ENCODE measurements at places on chromosomes 7 and 10.

DNA sequence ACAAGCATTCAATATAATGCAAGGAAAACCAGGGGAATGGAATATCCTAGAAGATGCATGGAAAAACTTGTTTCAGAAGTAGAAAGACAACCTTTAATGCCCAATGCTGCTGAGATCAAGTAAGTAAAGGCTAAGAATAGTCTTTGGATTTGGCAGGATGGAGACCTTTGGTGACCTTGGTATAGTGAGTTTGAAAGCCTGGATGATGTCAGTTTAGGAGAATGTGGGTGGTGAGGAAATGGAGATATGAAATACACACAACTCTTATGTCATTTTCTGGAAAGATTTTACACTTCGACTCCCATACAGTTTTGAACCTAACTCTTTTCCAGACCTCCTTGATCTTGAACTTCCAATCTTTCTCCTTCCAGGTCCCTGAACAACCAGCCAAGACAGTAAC, 185.7 kb downstream of the TFEC start:
- no peak for DNase-seq

- DNase-seq, result no peak
Measured at GRCh38 chr10:101367569-101368453, 13.8 kb downstream of the BTRC start.

- DNase-seq, result no peak
Measured at GRCh38 chr7:38306914-38307313, 33.5 kb upstream of the TARP start.

- peak; percentile 73 for DNase-seq
Measured at GRCh38 chr10:110498087-110498981, 627 bp downstream of the DUSP5 start.

DNA sequence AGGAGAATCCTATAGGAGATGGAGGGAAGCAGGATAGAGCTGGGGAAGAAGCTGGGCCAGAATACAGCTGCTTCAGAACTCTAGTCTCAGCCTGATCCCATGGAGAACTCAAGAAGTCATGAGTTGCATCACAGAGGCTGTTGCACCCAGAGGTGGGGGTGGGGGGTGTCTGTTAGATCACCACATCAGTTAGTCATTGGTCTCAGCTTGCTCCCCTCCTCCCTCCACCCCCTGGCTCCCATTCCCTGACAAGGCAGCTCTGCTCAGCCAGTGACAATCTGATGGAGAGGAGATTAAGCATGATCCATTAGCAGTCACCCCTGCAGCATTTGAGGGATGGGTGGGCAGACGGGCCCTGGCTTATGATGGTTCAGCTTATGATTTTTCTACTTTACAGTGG, 58.4 kb upstream of the FGL2 start:
- peak; percentile 58 for DNase-seq

DNA sequence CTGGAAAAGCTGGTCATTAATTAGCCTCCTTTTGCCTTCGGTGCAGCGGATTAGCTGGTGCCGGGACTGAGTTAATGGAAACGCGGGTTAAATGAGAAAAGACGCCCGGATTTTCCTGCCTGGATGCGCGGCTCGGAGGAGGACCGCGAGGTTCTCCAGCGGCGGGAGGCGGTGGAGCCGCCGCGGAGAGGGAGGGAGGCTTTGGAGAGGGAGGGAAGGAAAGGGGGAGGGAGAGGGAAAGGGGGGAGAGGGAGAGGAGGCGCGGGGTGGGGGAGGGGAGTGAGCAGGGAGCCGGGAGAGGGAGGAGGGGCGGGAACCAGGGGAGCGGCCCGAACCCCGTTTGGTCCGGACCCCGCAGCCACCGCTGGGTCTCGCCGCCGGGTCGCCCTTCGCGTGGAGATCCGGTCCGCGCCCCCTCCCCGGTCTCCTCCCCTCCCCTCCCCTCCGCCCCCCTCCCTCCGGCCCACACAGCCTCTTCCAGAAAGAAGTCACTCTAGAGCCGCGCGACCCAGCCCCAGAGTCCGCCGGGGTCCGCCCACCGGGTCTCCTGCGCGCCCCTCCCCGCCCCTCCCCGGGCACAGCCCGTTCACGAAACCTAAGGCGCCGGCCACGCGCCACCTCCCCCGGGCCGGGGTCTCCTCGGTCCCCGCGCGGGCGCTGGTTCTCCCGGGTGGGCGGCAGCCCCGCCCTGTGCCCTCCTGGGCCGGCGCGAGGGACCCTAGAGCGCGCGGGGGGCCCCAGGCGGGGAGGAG, 347.5 kb downstream of the DNAJB6 start:
- DNase-seq, result no peak

GRCh38 chr10:25869067-25869591, 64.9 kb upstream of the MYO3A start:
- no peak for DNase-seq

DNA sequence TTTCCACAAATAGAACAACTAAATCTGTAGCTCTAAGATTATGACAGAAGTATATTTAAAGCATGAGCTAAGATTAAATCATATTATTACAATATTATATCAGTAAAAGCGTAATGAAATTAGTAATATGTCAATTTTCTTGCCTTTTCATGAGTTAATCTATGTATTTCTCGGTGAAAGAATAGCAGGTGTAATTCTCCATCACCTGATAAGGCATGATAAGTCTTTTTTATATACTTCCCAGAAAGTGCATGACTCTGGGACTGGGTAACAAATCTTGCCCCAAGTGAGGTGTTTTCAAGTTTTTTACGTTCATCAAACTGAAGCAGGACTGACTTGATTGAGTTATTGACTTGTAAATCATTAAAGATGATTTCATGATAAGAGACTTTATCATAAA, 100.5 kb downstream of the HECW1 start:
- no peak for DNase-seq

DNA sequence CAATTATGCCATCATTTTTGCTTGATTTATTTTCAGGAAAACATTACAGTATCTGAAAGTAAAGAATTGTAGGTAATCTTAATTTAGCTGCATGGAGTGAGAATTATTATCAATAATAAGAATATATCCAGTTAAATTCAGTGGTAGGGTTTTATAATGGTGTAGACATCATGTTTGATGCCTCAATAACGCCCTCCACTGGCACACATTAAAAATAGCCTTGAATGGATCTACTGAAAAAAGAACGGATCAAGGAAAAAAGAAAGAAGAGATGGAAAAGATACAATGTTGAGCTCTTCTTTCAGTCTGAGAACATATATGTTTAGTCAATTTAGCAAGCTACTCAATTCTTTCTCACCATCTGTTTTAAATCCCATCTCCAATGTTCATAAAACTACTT, 319.2 kb downstream of the CDC14C start:
- no peak for DNase-seq

- DNase-seq, result no peak
Measured at GRCh38 chr10:15541376-15541775, 170.3 kb upstream of the FAM171A1 start.

Data from suppressor macrophage (primary cell).